ENCODE measurements at places on chromosomes 1 and 21.

DNA sequence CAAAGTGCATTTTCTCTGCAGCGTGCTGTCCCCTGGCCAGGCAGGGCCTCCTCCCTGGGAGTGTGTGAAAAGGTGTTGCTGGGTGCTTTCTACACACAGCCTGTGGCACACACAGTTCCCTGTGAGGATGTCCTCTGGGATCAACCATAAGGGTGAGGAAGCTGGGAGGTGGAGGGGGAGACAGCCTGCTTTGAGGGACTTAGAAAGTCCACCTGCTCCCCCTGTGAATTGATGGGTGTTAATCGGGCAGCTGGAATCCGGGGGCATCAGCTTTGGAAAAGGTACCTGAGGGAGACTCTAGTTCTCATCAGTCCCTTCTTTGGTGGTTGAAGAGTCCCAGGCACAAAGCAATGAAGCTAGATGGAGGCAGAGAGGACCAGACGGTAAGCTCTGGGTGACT lies 35.8 kb downstream of the LHX4 start:
- no peak for DNase-seq

DNA sequence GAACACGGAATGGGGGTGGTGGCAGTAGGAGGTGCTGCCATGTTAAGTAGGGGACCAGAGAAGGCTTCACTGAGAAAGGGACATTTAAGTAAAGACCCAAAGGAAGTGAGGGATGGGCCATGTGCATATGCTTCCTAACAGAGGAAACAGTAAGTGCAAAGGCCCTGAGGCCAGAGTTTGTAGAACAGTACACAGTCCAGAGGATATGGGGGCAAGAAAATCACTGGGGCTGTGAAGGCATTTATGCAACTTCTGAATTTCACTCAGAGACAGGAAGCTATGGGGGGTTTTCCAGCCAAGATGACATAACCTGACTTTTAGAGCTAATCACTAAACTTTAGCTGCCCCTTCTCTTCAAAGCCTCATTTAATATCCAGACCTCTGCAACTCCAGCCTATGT lies 202.5 kb upstream of the EDN2 start:
- no peak for DNase-seq

- no peak for DNase-seq
Measured at GRCh38 chr1:14913482-14914177, 239.9 kb upstream of the TMEM51 start.

- DNase-seq, result no peak
Measured at GRCh38 chr21:28253961-28254360, 738.7 kb downstream of the LTN1 start.

DNA sequence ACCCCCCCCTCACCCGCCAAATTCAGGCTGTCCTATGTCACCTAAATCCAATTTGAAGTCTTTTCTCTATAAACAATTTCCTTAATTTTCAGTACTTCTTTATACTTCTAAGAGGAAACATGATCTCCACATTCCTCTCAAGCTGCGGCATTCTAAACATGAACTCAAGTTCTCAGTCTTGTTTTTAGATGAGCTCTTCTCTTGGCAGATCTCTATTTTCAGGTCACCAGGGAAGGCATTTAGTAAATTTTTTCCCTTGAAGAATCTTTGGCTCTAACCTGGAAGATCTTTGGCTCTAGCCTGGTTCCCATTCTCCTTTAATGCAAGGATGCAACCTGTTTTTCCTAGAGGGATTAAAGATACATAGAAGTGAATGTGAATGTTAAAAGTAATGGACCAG lies 193.4 kb downstream of the ATG4C start:
- no peak for DNase-seq

GRCh38 chr1:208245185-208245705 lies 1.1 kb upstream of the PLXNA2 start:
- DNase-seq, result peak; percentile 72

DNA sequence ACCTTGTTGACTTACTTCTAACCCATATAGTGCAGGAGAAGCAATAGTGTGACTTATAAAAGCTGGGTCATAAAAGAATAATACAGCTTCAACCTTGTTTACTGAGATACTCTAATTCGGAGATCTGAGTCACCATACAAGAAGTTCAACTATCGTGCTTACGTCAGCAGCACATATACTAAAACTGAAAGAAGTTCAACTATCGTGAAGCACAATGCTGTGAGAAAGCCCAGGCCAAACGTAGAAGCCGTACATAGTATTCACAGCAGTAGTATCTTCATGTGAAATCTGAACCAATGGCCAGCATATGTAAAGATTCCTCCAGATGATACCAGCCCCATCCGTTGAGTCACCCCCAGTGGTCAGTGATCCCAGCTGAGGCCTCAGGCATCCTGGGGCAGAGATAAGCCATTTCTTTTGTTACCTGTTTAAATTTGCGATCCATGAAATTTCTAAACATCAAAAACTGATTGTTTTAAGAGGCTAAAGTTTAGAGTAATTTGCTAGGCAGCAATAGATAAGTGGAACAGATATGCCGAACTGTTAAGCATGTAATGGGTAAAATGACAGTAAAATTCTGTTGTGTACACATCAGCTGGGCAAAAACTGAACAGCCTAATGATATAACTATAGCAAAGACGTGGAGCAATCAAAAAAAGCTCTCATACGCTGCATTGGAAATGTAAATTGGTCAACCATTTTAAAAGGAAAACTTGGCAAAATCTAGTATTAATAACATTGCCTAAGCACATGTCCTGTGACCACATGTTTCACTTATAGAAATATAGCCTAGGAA lies 53.9 kb upstream of the SAMD13 start:
- DNase-seq, result no peak

DNA sequence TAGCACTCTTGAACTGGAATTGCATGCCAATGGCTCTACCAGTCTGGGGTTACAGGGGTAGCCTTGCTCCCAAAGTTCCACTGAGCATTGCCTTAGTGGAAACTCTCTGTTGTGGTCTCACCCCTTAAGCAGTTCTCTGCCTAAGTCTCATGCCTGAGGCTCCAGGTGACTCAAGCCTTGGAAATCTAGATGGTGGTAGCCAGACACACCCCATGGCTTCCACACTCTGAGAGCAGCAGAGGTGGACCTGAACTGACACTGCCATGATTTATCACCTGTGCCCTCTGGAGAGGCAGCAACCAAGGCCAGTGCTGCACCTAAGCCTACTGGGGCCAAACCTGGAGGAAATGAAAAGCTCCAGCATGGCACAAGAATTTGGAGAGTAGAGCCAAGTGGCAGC lies 285.7 kb upstream of the PKN2 start:
- DNase-seq, result no peak

DNA sequence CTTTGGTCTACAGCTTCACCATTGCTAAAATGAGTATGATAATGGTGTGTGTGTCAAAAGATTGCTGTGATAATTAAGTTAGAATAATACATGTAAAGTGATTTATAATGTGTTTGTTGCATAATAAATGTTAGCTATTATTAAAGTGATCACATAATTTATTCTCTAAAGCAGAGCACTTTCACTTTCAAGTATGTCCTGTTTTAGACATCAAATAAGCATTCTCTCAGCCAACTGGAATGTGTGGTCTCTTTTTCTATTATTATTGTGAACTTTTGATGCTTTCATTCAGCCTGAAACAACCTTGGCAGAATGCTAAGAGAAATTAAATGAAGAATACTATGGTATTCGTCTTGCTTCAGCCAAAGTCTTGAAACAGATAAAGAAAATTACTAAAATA lies 102.8 kb upstream of the COL11A1 start:
- no peak for DNase-seq

DNA sequence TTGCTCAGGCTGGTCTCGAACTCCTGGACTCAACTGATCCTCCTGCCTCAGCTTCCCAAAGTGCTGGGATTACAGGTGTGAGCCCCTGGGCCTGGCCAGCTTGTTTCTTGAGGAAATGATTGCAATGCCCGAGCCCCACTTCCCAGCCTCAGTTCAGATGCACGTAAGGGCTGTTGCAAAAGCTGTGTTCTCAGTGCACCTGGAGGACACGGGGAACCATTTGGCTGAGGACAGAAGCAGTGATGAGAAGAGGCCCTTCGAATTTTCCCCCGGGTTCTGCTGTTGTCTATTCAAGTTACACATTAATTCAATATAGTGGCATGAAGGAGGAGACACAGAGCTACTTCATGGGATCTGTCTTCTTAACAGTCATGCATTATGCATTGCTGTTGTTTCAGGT lies 78.8 kb upstream of the WDR26 start:
- no peak for DNase-seq

- DNase-seq, result peak; percentile 3
Measured at GRCh38 chr21:18164933-18165332, 79.7 kb upstream of the CHODL start.

DNA sequence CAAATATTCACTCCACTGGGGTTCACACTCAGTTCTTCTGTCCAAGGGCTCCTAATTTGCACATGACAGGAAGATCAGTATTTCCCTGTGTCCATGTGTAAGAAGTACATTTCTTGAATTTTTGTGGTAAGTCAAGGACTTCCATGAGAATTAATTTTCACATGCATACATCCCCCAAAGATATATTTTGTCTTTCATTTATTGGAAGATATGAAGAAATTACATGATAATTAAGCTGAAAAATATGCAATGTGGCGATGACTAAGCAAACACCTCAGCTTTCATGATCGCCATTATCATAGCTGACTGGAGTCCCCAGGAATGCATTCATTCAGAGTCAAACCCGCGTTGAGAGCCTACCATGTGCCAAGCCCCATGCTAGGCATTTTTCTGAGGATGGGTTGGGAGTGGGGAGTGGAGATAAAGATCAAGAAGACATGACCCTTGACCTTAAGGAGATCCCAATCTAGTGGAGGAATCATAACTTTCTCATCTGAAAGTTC lies 104.6 kb upstream of the F3 start:
- no peak for DNase-seq

- no peak for DNase-seq
Measured at GRCh38 chr1:56302878-56303277, 276.5 kb downstream of the PLPP3 start.

DNA sequence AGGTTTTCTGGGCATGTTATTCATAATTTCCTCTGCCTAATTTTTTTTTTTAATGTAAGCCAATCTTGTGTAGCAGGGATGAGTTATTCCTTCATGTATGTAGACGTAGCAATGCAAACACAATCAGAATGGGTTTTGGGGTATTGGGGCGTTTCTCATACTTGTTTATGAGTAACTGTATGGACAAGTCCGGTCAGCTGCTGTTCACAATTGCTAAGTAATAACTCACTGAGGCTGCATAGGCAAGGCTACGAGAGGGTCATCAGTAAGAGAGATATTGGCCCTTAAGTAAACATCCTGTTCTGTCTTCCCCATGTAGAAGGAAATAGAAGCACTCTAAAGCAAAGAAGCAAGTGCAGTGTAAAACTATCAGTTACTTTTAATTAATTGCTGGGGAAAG lies 9.5 kb upstream of the TARS2 start:
- DNase-seq, result no peak

DNA sequence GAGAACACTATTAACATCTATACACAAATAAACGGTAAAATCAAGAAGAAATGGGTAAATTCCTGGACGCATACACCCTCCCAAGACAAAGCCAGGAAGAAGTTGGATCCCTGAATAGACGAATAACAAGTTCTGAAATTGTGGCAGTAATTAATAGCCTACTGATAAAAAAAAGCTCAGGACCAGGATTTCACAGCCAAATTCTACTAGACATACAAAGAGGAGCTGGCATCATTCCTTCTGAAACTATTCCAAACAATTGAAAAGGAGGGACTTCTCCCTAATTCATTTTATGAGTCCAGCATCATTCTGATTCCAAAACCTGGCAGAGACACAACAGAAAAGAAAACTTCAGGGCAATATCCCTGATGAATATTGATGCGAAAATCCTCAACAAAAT lies 70.7 kb upstream of the FMO3 start:
- DNase-seq, result no peak

DNA sequence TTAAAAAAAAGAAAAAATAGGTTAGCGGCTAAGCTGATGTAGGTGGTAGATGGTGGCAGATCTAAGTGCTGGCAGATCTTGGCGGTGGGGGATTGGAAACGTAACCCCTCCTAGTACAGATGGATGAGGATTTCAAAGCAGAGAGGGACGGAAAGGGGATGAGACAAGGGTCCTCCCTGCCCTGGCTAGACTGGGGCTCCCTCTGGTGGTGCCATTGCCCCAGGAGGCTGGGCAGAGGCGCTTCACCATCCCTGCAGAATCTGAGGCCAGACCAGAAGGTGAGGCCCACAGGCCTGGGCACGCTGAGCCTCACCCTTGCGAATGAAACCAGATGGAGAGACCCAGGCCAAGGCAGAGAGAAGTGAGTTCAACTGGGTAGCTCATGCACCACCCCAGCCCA lies 7.0 kb upstream of the PLEKHA6 start:
- DNase-seq, result no peak

- DNase-seq, result no peak
Measured at GRCh38 chr1:121458291-121459048, 273.7 kb downstream of the SRGAP2C start.

DNA sequence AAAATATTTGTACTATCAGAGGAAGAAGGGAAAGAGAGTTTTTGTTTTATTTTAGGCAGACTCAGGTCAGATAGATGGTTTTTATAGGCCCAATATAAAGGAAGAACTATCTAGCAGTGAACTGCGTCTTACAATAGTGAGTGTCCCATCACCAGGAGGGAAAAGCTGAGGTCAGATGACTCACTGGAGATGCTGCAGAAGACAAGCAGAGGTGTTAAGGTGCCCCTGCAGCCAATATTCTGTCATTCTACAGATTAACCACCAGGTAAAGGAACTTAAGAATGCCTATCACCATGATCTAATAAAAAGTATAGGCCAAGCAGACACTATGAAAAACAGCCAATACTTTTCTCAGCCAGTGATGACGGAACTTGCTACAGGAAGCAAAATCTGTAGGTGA lies 29.6 kb downstream of the IVNS1ABP start:
- DNase-seq, result no peak

- no peak for DNase-seq
Measured at GRCh38 chr1:33586106-33586505, 113.7 kb downstream of the ZSCAN20 start.

DNA sequence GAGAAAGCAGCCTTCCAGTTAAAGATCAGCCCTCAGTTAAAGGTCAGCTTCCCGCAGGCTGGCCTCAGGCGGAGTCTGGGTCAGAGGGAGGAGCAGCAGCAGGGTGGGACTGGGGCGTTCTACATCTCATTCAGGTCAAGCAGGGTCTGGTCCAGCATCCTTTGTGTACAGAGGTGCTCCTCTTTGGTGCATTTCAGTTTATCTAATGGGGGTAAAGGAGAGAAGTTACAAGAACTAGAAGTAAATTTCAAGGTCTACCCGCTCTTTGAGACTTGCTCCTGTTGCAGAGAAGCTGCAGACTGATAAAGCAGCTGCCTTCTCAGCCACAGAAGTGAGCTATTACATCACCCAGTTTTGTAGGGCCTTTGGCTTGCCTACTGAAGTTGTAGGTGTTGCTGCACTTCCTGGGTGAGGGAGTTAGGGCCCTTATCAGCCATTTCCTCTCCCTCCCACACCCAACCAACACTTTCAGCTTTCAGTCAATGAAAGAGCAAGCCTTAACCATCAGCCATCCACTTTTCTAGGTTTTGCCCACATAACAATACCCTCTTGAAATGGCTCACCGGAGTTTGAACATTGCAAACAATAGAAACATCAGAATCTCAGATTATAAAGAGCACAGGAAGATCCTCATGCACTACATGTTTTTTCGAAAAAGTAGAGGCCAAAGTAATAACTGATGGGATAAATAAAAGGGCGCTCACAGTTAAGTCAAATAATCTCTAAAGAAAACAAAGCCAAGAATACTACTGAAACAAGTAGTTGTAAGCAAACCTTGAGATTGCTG lies 2.8 kb upstream of the NUP210L start:
- DNase-seq, result no peak

- DNase-seq, result no peak
Measured at GRCh38 chr1:220966881-220967611, 87.8 kb downstream of the HLX start.
